ENCODE measurements at places on chromosomes 13 and 19.

DNA sequence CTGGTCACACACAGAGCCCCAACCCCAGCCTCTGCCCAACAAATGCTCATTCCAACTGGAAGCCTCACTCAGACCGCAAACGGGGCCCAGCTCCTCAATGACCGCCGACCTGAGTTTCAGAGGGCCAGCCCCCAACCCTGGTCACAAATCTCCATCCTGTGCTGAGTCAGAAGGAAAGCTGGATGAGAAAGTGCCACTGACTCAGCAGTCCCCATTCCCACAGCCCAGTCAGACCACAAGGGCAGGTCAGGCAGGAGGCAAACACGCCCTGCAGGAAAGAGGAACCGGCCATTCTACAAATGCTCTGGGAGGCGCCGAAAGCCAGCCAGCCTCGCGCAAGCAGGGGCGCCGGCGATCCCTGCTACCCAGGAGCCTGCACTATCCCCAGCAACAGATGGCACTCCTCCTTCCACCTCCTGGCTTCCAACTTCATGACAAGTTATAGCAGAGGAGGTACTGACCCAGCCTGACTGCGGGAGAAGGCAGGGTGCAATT is 14.1 kb upstream of the PRKD2 start:
- DNase-seq: no peak

DNA sequence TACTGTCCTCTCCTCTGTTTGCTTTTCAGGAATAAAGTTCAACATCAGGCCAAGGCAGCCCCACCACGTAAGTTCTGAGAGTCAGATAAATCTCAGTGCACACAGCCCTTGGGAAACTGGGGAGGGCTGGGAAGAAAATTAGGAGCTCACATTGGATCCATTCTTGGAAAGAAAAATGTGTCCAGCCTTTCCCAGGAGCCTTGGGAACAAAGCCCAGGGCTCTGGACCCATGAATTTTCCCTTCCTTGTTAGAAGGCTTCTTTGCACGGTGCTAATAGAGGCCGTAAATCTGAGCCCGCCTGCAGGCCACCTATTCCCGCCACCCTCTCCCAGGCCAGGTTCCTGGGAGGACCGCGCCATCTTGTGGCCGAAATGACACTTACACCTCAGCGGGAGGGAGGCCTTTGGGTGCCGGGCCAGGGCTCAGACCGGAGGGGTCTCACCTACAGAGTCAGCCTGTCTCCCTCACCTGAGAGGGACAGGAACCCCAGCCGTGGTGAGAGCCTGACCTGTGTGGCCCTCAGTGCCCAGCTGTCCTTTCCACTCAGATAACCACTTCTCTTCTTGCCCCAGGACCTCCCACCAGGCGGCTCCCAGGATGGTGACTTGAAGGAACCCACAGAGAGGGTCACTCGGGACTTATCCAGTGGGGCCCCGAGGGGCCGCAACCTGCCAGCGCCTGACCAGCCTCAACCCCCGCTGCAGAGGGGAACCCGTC is 25.1 kb upstream of the KCTD15 start:
- DNase-seq: peak; percentile 65

DNA sequence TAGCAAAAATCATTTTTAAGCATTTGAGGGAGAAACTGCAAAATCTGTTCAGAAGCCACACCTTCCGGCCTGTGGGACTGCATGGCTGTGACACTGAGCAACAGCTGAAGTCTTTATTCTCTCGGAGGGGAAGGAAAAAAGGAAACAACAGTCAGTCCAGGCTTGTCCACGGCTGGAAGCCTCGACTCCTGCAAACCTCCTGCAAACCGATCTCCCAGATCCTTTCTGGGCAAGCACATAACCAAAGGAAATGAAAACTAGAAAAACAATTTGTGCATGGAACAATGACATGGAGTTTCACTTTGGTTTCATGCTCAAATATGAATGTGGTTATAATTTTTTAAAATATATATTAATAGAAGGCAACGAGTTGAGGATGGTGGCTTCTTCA is 1.0 kb downstream of the COL4A1 start:
- DNase-seq: no peak

GRCh38 chr13:83796364-83796763 is 85.9 kb downstream of the SLITRK1 start:
- DNase-seq: no peak

DNA sequence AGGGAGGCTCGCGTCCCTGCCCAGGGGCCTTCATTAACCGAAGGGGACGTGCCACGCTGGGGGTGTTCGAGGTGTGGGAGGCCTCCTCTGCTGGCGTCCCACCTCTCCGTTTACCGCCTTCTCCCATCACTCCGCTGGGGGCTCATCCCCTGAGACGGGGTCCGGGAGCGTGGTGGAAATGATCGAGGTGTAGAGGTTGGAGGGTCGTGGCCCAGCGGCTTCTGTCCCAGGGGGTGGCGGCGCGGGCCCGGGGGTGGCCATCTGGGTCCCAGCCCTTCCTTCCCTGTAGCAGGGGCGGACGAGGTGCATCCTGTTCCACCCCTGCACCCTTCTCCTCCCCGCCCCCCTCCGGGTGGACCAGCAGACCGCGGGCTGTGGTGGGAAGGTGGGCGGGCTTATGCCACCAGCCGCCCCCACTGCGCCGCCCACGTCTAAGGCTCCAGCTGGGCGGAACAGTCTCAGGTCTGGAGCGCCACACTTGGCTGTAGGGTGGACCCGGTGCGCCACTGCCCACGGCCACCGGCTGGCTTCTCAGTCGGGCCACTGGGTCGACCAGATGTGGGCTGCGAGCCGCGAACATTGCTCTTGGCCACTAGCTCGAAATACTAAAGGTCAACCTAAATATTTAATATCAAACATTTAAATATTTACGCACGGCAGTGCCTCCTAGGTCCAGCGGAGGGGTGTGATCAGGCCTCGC is 69.5 kb downstream of the ZNF723 start:
- DNase-seq: no peak
